Heart right ventricle (tissue), 16 donors: ENCODE measurements at places on chromosomes 5 and 9. TPM values are rescaled to one million over a fixed set of nuclear protein-coding genes. Genes with fewer than 3 reads are reported as not detected.

The KIF4B gene
- total RNA-seq, result not detected

The CLIC3 gene
- 2.2 TPM for total RNA-seq

The EDIL3 gene
- 3.2 TPM for total RNA-seq

The FCHSD1 gene
- total RNA-seq, result 3.0 TPM

The ZFP2 gene
- total RNA-seq, result 1.5 TPM

GRCh38 chr9:81264516-81264915 is 424.8 kb downstream of the TLE1 start:
- DNase-seq, result peak; percentile 36
- no peaks in the 10 kb centered on the region for H3K27me3 ChIP-seq
- no peaks in the 10 kb centered on the region for H3K36me3 ChIP-seq
- H3K27ac ChIP-seq, result no peak overlapping the region
- H3K4me1 ChIP-seq, result peaks cover 5% of the 10 kb centered on the region
- no peak overlapping the region for H3K4me3 ChIP-seq

DNA sequence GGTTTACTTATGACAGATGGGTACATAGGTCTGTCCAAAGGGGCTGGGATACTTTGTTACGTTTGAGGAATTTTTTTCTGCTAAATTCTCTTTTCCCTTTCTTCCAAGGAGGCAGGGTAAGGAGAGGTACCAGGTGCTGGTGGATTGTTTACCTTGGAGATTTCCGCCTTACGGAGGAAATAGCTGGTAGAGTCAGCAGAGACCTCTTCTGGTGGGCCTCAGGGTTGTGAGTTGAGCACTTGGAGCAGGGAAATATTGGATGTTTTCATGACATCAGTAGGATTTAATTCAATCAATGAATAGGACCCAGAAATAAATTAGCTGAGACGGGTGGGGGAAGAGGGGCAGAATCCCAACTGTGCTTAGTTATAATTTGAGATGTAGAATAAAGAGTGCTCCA is 60.0 kb upstream of the TAF11L2 start:
- H3K27ac ChIP-seq, result no peak overlapping the region
- no peaks in the 10 kb centered on the region for H3K27me3 ChIP-seq
- no peaks in the 10 kb centered on the region for H3K4me1 ChIP-seq
- DNase-seq, result no peak

DNA sequence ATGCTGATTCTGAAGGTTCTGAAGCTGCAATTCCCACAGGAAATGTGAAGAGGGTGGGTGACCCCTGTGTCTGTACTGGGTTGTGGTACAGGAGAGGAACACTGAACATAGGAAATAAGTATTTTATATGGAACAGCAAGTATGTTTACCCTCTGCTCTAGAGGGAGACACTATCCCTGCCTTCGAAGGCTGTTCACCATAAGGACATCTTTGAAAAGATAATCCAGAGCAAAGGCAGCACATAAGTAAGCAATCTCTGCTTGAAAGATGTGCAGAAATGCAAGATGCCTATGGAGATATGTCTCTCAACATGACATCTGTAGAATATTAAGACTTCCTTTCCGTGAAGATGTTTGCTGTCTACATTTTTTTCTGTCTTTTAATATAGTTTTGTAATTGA is 184.4 kb upstream of the EFNA5 start:
- no peaks in the 10 kb centered on the region for H3K36me3 ChIP-seq
- H3K27me3 ChIP-seq, result no peaks in the 10 kb centered on the region
- H3K27ac ChIP-seq, result no peak overlapping the region
- no peak overlapping the region for H3K4me3 ChIP-seq
- DNase-seq, result no peak

- H3K27me3 ChIP-seq, result no peaks in the 10 kb centered on the region
- no peak overlapping the region for H3K27ac ChIP-seq
- no peaks in the 10 kb centered on the region for H3K4me1 ChIP-seq
- no peak overlapping the region for H3K4me3 ChIP-seq
- H3K36me3 ChIP-seq, result no peaks in the 10 kb centered on the region
Observed at GRCh38 chr9:8564960-8565359, 765.4 kb upstream of the DMAC1 start.

DNA sequence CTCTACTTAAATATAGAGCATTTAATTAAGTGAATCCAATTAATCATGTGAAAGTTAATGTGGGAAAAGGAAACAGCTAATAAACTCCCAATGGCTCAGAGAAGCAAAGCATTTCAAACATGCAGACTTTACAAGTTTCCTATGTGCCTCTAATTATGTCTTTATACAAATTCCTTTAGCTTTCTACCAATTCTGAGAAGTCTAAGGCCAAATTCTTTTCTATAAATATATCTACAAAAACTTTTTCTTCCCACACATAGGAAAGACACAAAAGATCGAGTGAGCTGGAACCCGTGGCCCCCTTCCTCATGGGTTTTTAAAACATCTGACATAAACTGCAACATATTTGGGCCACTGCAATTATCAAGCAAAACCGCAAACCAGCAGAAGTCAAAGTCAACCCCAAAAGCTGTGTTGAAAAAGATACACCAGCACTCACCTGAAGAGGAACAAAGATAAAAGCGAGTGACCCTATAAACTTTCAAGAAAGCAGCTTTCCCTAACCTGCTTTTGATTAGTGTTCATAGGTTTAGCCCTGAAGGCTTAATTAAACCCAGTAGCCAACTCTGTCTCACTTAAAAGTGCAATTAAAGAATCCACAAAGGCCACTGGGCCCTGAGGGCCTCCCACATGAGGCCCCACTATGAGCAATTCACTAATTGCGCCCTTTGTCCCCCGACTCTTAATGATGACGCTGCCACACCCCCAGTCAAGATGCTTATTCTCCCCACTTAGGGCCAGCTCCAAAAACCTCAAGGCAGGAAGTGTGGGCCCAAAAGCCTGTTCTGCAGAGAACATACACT is 12.1 kb downstream of the SEMA5A start:
- H3K27ac ChIP-seq, result peak overlapping the region; percentile 19
- no peak overlapping the region for H3K4me3 ChIP-seq
- no peak for DNase-seq
- H3K4me1 ChIP-seq, result peaks cover 25% of the 10 kb centered on the region

DNA sequence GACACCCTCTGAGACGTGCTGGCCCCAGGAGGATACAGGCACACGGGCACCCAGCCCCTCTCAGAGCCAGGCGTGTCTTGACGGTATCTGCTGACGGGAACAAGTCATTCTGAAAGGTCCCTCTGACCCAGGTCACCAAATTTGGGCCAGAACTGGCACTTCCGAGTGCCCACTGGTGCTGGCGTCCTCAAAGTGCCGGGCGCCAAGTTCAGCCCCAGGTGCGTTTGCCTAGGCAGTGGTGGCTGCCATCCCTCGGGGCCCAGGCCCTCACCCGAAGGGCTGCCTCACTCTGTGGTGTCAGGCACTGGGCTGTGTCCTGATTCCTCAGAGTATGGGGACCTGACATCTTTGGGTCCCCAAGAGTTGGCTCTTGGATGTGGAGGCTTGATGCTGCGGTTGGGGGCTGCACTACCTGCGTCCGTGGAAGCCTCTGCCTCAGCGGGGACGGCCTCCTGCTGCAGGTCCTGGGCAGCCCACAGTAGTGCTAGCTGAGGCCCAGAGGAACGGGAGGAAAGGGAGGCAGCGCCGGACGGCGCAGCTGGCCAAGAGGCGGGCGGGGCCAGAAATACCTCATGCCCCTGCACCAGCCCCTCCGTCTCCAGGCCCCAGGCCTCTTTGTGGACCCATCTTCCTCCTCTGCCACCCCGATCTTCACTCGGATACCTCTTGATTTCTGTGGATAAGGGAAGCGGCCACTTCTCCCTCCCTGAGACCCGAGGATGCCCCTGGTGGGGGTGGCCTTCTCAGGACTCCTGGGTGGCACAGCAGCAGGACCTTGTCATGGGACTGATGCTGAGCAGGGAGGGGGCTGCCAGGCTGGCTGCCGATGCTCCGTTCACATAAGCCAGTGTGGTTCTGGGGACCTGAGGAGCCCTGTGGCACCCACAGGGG is 109.4 kb upstream of the LMX1B start:
- H3K4me1 ChIP-seq, result peaks cover 19% of the 10 kb centered on the region
- no peak overlapping the region for H3K27ac ChIP-seq
- H3K27me3 ChIP-seq, result peaks cover under 1% of the 10 kb centered on the region
- no peaks in the 10 kb centered on the region for H3K36me3 ChIP-seq
- DNase-seq, result no peak

DNA sequence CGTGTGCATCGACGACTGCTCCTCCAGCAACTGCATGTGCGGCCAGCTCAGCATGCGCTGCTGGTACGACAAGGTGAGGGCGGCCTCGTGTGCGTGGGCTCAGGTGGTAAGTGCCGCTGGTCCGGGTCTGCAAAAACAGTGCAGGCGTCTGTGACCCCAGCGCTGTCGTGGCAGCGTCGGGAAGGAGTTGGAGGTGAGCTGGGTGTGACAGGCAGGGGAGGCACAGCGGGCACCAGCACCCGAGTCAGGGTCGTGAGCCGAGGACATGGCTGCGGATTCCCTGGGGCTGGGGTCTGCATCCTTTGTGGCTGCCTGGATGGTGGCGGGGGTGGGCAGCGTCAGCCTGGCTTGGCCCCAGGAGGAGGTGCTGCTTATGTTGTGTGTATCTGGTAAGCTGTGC is 63.1 kb upstream of the CACNA1B start:
- H3K4me1 ChIP-seq, result no peaks in the 10 kb centered on the region
- H3K36me3 ChIP-seq, result peaks cover 3% of the 10 kb centered on the region
- H3K27ac ChIP-seq, result no peak overlapping the region
- H3K27me3 ChIP-seq, result no peaks in the 10 kb centered on the region
- no peak overlapping the region for H3K4me3 ChIP-seq
- DNase-seq, result no peak

DNA sequence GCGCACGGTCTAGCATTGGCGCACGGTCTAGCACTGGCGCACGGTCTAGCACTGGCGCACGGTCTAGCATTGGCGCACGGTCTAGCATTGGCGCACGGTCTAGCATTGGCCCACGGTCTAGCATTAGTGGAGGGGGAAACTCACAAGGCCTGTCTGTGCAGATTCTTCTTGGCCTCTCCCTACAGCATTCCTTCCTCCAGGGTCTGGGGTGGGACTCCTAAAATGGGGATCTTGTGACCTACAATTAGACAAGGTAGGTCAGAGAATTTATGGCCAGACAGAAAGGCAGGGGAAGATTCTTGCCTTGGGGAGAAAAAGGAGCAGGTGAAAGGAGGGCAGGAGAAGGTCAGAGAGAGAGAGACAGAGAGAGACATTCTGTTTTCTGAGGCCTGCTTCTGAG is 5.4 kb upstream of the GBGT1 start:
- no peak overlapping the region for H3K27ac ChIP-seq
- H3K27me3 ChIP-seq, result peaks cover 6% of the 10 kb centered on the region
- H3K36me3 ChIP-seq, result no peaks in the 10 kb centered on the region
- H3K4me3 ChIP-seq, result no peak overlapping the region
- H3K4me1 ChIP-seq, result peaks cover 8% of the 10 kb centered on the region

GRCh38 chr5:81925981-81926380 is 45.8 kb upstream of the ATG10 start:
- H3K4me1 ChIP-seq, result peaks cover 7% of the 10 kb centered on the region
- no peak for DNase-seq
- no peaks in the 10 kb centered on the region for H3K36me3 ChIP-seq
